ENCODE measurements at places on chromosomes 13 and 19.

DNA sequence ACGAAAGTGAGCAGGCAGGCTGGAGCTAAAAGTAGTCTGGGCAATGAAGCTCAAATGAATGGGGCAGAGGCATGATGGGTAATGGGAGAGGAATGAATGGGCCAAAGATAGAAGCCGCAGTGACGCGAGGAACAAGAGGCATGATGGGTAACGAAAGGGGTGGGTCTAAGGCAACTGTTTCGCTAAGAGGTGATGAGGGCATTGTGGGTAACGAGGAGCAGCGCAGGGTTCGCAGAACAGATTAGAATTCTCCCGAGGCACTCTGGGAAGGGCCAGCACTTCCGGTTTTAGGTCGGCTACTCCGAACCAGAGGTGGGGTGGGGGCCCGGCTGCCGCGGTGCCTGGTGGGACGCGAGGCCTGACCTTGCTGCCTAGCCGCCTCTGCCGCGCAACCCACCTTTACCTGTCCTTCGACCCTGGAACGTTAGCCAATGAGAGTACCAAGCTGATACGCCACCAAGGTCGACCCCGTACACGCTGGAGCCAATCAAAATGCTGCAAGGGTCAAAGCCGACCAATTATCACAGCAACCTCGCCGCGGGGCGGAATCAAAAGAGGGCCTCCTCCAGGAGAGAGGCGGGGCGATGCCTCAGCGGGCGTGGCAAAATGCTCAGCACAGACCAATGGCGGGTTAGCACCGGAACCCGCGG lies 563 bp upstream of the TOMM40 start:
- peak; percentile 100 for DNase-seq

- no peak for DNase-seq
These were observed 79.6 kb upstream of the POMP start for GRCh38 chr13:28579322-28579721.

DNA sequence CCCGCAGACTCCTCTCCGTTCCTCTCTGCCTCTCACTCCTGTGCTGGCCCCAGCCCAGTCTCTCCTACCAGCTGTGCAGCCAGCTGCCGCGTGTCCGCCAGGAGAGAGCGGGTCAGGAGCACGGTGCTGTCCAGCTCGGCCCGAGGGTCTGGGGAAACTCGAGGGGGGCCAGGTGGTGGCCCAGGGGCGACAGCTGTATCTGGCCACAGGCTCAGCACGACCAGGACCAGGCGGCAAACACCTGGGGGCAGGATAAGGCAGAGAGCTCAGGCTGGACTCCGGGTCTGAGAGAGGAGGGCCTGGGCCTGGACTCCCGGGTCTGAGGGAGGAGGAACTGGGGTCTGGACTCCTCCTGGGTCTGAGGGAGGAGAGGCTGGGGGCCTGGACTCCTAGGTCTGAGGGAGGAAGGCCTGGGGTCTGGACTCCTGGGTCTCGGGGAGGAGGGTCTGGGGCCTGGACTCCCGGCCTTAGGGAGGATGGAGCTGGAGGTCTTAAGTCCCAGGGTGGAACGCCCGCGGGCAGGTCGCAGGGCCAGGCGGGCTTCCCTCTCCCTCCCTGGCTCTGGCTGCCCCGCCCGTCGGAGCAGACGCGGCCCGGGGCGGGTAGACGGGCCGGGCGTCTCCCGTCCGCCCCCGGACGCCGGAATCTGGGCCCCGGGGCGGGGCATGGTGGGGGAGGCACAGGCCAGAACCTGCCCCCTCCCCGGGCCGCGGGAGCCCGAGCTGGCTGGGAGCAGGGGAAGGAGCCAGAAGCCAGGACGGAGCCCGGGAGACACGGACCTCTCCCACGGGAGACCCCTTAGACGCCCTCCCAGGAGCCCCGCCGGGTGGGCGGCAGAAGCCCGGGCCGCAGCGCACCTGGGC lies 1.3 kb downstream of the IL11 start:
- DNase-seq: no peak

GRCh38 chr13:41981951-41982715 lies 21.2 kb upstream of the VWA8 start:
- DNase-seq: no peak

DNA sequence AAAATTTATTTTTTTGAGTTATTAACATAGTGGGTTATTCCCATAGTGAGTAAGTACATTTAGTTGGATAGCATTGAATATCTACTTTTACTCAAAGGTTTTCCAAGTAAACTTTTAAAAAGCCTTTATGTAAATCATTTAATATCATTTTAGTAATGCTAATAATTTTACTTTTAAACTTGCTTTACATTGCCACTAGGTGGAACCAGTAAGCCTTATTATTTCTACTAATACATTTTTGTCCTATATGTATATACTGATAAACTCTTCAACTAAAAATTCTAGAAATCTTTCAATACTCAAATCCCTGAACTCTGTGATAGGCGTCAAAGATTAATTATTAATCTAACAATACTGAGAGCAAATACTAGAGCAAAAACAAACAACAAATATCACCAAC lies 1709.2 kb upstream of the PCDH20 start:
- no peak for DNase-seq

GRCh38 chr19:46578450-46578849 lies 22.7 kb upstream of the CALM3 start:
- DNase-seq: no peak

DNA sequence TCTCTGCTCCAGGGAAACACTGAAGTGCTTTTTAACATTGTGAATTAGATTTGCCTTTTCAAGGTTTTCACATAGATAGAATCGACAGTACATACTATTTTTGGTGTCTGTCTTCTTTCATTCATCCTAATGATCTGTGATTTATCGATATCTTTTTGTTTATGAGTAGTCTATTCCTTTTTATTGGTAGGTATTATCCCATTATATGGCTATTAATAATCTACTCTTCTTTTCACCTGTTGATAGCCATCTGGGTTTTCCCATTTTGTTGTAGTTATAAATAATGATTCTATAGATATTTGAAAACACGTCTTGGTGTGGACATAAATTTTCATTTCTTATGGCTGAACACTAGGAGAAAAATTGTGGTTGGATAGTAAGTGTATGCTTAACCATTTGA lies 262.6 kb downstream of the MAB21L1 start:
- no peak for DNase-seq

- no peak for DNase-seq
These were observed 813.4 kb downstream of the SLITRK6 start for GRCh38 chr13:84985860-84986259.

GRCh38 chr19:13962699-13963602 lies 10.6 kb downstream of the DCAF15 start:
- DNase-seq: no peak
